ENCODE measurements at places on chromosomes 6 and 20.

- no peak for DNase-seq
Measured at GRCh38 chr6:100952006-100952405, 70.9 kb upstream of the ASCC3 start.

DNA sequence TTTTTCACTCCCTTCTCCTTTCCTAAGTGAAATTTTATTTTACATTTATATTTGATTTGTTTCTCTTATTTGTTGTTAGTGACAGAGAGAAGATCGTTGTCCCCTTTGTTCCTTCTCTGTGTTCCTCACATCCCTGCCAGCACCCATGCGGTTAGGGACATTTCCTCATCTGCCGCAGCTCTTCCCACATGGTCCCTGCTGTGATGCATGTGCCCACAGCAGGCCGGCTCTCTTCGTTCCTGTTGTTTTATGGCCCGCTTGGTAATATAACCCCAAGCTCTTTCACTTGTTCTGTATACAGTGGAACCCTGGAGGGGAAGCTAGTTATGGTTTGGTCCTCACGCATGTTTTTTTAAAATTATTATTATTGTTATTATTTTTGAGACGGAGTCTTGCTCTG, 23.6 kb downstream of the DTD1 start:
- DNase-seq: no peak

DNA sequence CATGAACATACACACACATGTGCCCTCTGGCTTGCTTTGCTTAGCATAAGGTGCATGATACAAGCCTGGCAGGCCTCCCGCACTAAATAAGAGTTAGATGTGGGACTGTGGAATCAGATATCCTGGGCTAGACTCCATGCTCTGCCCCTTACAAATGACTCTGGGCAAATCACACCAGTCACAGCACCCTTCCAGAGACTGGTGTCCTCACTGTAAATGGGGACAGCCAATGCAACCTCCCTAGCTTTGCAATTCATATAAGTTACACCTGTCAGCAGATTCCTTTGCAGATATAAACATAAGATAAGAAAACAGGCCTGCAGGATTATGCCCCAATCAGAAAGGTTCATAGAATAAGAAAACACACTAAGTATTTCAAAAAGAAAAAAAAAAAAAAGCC, 174.1 kb downstream of the PTPRT start:
- no peak for DNase-seq

DNA sequence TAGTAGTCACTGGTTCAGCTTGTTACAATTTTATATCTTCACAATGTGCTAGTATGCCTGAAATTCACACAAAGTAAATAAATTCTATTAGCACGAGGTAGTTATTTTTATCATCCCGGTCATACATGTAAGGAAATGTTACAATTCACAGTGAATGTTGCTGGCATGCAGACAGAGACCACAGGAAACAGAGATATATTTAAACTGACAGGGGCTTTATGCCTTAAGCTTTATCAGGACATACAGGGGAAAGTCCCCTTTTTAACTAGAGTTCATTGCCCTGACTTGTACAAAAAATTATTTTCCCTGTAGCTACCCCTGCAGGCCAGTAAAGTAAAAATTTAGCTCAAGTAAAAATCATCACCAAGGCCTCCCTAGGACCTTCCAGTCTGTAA, 712.0 kb upstream of the NRSN1 start:
- peak; percentile 42 for DNase-seq

- peak; percentile 79 for DNase-seq
Measured at GRCh38 chr6:16770701-16771569, 9.7 kb upstream of the ATXN1 start.

- no peak for DNase-seq
Measured at GRCh38 chr6:124679387-124679786, 282.9 kb upstream of the RNF217 start.

GRCh38 chr20:2890742-2891141, 17.5 kb downstream of the PTPRA start:
- DNase-seq: no peak

GRCh38 chr6:147347882-147348575, 143.8 kb downstream of the STXBP5 start:
- no peak for DNase-seq

DNA sequence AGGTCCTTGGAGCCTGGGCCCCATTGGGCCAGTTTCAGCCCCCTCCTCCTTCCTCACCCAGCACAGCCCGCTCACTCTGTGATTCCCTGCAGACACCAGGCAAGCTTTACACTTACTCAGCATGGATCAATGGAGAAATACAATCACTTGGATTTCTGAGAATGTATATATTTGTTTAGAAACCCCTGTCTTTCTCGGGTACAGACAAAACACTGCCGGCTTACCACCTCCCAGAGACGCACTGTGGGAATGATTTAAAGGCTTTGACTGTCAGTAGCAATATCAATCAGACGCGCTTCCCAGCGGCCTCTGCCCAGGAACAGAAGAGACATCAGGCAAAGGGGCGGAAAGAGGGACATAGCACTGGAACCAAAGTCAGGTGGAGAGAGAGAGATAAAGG, 186.5 kb downstream of the MAFB start:
- DNase-seq: no peak

DNA sequence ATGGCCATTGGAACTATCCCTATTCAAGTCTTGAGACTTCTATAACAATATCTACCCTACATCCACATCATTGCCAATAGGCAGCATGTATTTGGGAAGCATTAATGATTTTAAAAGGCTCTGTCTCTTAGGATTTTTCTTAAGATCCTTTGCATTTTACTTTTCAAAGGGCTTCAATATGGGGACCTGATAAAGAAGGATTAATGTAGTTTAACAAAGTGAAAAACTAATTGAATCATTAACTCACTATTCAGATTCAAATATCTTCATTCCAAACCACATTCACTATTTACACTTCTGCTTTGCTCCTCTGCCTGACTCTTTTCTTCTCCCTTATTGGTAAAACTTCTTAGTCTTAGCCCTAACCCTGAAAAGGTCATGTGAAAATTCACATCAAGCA, 333.0 kb downstream of the EPHA7 start:
- no peak for DNase-seq

DNA sequence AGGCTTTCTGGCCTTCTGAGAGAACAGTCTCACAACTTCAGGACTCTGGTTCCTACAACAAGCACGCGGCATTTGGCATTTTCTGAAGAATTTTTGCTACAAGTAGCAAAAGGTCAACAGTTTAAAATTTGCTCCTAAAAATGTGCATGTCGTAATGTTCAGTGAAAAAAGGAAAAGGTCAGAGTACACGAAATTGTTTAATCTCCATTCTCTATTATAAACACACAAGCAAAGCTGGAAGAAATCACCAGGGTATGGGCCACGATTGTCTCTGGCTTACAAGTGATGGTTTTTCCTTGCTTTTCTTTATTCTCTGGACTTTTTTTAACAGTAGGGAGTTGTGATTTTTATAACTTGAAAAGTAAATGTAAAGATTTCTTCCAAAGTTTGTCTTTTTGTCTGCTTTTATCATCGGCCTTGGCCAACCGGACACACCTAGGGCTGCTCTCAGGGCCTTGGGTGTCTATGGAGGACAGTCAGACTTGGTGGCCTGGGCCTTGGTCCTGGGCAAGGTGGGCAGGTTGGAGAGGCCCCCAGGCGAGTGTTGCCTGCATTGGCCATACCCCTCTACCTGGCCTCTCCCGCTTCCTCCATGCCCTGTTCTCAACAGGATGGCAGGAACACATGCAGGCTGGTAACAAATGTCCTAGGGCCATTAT, 32.4 kb downstream of the PLEKHG1 start:
- no peak for DNase-seq

GRCh38 chr6:28618898-28619555, 93.3 kb downstream of the GPX5 start:
- DNase-seq: no peak

DNA sequence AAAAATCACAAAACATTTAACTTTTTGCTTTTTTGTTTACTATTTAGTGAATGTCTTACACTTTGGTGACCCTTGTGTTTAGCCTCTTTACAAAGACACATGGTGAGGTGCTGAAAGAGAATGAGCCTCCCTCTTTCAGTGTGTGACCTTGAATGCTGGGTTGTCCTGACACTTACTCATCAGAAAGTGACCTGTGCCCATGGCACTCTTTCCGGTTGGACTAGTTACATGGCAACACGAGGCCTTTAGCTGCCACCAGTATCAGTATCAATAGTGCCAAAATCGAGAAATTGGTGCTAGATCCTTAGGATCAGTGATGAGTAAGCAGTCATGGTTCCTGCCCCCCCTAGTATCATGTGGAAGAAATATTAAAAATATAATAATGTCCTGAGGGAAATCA, 1.7 kb upstream of the RPL7L1 start:
- no peak for DNase-seq

- DNase-seq: no peak
Measured at GRCh38 chr6:125872259-125872921, 81.6 kb downstream of the NCOA7 start.

DNA sequence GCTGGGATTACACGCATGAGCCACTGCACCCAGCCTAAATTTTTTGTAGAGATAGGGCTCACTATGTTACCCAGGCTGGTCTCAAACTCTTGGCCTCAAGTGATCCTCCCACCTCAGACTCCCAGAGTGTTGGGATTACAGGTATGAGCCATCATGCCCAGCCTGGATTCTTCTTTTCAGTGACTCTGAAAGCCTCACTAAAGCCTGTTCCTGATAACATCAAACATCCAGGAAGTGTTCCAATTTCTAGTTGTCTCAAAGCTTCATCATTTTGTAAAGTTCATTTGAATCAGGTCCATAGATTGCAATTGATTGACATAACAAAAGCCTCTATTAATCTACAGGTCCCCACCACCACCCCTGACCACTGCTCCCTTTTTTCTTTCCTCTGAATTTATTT, 29.2 kb upstream of the CHMP4B start:
- DNase-seq: no peak

DNA sequence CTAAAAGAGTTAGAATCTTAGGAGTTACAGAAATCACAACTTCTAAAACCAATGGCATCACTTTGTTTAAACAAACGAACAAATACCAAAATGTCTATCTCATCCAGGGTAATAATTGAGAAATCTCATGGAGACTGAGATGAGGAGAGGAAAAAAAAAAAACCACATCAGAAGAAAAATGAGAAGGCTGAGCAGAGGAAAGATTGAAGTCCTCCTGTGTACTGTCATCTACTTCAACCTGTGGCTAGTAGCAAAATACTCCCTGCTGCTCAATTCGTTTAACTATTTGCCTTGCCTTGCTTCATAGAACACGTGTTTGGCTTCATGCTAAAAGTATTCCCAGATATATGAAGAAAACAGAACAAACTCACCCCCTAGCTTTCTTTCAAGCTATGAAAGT, 143.7 kb downstream of the PDE10A start:
- no peak for DNase-seq

DNA sequence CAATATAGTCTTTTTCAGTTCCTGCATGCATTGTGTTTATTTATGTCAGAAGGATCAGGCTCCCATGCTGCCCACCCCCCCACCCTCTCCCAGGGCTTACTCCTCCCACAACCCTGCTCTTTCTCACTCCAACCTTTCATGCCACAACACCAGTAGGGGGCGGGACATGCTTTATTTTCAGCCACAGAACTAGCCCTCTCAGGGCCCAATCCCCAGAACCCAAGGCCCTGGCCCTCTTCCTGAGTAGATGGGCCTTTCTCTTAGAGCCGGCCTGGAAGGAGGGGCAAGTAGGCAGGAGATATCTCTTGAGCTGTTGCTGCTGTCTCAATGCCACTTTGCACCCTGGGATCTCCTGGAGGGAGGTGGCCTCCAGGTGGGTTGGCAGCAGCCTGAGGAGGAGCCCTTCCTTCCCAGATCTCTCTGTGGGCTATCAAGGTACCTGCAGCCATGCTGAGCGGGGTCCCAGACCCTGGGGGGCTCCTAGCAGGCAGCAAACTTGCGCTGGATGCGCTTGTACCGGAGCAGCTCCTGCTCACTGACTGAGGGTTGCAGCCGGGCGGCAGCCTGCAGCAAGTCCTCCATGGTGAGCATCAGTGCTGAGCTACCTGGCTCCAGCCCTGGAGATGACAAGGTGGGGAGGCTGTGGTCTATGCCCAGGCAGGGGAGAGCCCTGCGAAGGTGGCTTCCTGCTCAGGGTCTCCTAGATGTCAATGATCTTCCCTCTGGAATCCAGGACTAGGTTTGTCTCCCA, 3.5 kb downstream of the GNMT start:
- peak; percentile 40 for DNase-seq
